ENCODE measurements at places on chromosomes 1 and 21.
A peak's percentile ranks its signal among the peaks of the same experiment; 100 is the strongest.

DNA sequence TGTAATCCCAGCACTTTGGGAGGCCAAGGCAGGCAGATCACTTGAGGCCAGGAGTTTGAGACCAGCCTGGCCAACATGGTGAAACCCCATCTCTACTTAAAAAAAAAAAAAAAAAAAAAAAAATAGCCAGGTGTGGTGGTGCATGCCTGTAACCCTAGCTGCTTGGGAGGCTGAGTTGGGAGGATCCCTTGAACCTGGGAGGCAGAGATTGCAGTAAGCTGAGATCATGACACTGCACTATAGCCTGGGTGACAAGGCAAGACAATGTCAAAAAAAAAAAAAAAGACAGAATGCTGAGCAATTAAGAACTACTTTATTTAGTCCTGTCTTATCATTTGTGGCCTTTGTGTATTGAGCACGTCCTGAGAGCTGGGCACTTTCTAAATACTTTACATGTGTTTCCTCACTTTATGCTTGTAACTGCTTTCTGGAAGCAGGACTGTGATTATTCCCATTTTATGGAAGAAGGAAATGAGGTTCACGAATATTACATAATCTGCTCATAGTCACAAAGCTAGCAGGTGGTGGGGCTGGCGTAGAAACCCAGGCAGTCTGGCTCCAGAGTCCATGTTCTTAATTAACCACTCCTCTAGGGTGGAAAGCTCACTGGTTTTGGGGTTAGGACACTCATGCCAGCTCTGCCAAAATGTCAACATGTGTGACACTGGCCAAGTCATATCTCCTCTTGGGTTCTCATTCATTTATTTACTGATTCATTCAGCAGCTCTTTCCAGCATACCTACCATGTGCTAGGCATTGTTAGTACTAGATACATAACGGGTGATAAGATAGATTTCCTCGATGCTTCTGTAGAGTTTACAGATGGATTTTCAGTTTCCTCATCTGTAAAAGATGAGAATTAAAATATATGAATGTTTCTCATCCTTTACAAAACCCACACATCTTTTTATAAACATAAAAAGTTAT lies 57.7 kb downstream of the DDR2 start:
- DNase-seq = no peak

DNA sequence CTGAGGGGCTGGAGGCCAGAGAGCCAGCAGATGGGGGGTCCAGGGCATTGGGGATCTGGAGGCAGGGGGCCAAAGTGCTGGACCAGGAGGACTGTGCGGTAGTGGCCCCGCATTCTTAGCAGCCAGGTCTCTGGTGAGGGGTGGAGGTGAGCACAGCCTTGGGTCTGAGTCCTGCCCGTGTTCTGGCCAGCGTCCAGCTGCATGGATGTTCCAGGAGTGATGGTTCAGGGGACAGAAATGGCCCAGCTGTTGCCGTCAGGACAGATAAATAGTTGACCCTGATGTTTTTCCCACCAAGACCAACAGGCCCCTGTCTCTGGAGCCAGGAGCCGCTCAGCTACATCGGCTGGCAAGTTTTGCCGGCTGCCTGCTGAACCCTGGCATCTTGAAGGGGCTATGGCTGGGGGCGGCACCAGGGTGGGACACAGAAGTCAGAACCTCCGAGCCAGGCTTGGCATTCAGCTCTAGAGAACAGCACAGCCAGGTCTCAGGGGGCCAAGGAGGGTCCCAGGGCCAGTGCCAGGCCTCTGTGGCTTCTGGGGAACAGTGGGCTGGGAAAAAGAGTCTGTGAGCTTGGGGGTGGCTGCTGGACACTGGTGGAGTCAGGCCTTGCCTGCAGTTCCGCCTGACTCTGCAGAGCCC lies 19.4 kb upstream of the TTC34 start:
- DNase-seq = no peak

DNA sequence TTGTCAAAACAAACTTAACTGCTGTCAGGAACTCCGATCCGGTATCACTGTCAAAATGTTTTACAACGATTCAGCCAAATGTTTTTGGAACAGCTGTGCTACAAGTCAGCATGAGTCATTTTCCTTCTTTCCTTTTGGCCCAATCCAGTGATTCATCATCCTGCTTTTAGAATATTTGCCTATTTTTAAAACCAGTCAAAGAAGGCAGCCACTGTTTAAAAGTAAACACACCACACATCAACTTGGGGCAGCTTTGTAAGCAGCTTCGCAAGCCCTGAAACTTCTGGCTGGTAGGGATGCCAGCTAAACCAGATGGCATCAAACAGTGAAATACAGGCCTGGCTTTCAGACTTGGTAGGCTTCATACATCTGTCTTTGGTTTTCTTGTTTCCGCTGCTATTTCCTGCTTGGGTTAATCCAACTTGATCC lies 14.9 kb downstream of the MAP3K7CL start:
- no peak for DNase-seq

- no peak for DNase-seq
Observed at GRCh38 chr1:52140633-52141512, 1.0 kb upstream of the ZFYVE9 start.

GRCh38 chr1:183968386-183968785 lies 69.1 kb downstream of the COLGALT2 start:
- no peak for DNase-seq

DNA sequence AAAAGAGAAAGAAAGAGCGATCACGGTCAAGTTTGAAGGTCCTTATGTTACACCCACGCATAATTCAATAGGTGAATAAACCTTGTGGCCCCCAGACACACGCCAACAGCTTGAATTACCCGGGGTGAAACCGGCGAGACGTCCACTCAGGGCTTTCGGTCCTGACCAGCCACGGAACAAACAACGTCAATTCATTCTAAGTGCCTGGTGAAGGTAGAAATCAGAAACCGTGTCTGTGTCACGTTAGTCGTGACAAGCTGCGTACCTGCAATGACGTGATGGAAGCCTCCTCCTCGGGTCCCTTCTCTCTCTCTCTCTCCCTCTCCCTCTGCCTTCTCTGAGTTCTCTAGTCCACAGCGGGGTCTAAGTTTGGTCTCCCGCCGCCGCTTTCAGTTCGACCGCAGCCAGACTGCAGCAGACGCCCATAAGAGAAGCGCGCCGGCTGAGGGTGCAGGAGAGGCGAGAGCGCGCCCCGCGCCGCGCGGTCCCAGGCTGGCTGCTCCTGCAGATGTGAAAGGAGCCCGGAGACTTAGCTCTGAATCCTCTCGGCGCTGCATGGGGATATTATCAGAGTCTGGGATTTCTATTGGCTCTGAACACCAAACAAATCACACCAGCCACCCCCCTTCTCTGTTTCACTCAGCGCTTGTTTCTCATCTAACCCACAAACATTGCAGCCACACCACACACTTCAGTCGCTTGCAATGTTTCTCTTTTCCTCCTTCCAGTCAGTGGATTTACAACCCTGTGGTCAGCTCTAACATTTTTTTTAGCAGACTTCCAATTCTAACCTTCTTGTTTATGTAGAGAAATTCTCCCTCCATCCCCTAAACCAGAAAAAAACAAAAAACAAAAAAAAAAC lies at the start of gene GREM2:
Gene GREM2, minus strand, starts transcription at position 537 of the 862 bp plus-strand sequence. CDS start 118,680 bp downstream, outside the sequence.
- peak; percentile 3 for DNase-seq

- no peak for DNase-seq
Observed at GRCh38 chr21:32119811-32120210, 159.0 kb downstream of the MIS18A start.

GRCh38 chr1:65691972-65692371 lies 100.7 kb upstream of the PDE4B start:
- no peak for DNase-seq

- no peak for DNase-seq
Observed at GRCh38 chr21:35436899-35437298, 387.8 kb upstream of the RUNX1 start.

DNA sequence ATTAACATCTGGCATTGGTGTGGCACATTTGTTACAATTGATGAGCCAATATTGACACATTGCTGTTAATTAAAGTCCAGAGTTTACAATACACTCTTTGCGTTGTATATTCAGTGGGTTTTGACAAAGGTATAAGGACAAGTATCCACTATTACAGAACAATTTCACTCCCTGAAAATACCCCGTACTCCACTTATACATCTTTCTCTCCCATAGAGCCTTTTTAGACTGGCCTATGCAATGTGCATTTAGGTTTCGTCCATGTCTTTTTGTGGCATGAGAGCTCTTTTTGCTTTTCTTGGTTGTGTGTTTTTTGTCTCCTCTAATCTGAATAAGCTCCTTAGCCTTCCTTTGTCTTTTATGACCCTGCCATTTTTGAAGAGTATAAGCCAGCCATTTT lies 40.6 kb upstream of the TSNAX start:
- no peak for DNase-seq

- no peak for DNase-seq
Observed at GRCh38 chr1:76231320-76231719, 156.8 kb downstream of the ST6GALNAC3 start.

DNA sequence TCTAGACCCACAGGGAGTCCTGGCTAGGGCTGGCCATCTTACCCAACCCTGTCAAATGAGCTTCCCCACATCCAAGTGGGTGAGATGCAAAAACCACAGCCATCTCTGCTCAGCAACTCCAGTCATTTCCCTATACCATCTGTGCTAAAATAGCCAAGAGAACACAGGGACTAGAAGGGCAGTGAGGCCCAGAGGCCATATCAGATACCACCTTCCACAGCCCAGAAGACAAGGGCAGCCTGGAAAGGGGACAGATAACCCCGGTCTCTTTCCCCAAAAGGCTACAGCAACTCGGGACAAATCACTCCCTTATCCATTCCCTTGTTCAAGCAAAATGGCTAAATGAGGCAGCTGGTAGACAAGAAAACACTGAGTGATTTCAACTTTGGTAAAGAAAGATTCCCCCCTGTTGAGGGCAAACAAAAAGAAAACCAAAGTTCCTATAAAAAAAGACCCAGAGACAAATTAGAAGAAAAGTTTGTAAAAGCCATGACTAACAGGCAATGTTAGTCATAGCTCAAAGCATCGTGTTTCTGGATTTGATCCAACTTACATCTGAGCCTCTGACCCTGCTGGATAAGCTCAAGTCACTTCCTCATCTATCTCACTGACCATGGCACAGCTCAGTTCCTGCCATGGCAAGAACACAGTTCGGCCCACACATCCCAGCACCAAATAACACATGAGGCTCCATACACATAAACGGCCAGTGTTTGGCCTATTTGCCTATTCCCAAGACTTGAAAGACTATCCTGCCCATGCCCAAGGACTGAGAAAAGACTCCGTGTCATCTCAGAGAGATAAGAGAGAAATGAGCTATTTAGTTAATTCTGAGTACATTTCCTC lies 3.1 kb downstream of the LAMB3 start:
- no peak for DNase-seq

DNA sequence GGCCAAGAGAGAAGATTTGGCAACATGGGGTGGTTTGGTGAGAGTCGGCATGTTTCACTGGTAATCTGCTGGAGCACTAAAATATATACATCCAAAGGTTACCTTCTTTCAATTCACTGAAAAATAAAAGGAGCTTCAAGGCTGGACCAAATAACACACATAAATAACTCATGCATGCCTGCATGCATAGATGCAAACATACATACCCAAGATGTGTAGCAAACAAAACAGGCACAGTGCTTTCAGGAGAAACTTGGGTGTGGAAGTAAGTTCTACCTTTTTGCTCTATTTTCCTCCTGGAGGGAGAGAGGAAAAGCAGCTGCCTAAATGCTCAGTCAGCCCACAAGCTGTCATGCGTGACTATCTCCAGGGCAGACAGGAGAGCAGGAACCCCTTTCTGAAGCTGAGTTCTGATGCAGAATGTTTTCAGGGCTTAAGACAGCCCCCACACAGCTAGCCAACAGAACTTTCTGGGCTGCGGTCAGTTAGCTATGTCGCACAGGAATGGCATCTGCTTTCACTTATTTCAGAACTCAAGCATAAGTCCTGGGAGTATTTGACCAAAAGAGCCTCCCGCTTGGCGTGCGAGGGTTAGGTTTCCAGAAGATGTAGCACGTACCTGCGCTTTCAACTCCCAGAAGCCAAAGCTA lies 166.2 kb downstream of the TOMM20 start:
- DNase-seq = no peak

DNA sequence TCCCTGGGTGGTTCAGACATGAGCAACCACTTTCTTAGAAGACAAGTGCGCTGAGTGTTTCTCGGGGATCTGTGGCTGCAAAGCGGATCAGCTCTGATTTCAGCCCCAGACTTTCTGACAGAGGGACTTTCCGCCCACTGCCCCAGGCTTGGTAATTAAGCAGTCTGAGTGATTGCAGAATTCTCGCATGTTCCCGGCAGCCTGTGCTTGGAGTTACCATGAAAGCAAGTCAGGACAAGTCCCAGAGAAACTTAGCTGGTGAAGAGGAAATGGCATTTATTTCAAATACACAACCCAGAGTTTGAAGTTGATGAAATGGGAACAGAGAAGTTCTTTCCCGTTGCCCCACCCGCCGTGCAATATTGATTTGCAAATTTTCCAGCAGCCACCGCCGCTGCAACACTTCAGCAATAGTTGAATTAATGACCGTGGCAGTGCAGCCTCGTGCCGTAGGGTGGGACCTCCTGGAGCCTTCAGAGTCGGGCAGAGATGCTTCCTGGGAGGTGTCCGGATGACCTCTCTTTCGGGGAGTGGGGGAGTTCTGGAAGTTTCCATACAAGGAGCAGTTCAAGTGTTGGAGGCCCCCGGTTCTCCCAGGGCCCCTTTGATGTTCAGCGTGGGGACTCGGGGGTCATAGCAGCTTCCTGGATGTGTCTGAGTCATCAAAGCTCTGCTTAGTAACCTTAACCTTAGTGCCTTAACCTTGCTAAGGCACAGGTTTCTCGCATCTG lies 134.7 kb downstream of the KAZN start:
- no peak for DNase-seq

GRCh38 chr1:247548769-247549182 lies at the start of gene GCSAML:
Gene GCSAML, plus strand, starts transcription at chr1:247549134. Its CDS starts 58 bp downstream, at chr1:247549192.
- DNase-seq = no peak

GRCh38 chr21:17590430-17590829 lies 22.3 kb downstream of the BTG3 start:
- DNase-seq = no peak

- peak; percentile 96 for DNase-seq
Observed at GRCh38 chr1:153963030-153963849, at the start of gene SLC39A1. Gene SLC39A1, minus strand, starts transcription at chr1:153963537. Its CDS starts 822 bp downstream, at chr1:153962715.

DNA sequence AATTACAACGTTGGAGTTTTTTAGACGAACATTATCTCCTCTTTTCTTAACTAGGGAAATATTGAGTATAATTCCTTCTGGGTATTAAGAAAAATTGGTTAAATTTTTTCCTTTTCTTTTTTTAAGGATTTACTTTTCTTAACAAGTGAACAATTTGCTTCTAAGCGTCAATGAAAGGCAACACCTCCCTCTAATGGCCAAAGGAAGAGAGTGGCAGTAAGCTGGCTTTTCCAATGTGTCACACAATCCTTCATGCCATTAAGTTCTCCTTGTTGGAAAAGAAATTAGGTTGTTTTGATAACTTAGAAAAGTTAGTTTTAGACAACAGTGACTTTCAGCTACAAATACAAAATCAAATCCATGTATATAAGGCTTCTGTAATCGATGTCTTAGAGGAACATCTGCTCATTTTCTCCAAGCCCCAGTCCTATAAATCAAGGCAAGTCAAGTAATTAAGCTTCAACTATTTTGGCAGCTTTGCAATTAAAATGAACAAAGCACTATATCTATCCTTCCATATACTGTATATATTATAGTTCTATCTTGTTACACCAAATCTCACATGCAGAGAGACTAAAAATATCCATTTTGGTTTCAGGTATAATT lies 62.8 kb downstream of the EDEM3 start:
- DNase-seq = peak; percentile 62

- no peak for DNase-seq
Observed at GRCh38 chr1:115782571-115783281, 14.2 kb upstream of the CASQ2 start.

- DNase-seq = peak; percentile 37
Observed at GRCh38 chr1:39657923-39658485, 13.9 kb downstream of the NT5C1A start.
